Stimulated activated CD8-positive, alpha-beta memory T cell treated with anti-CD3 and anti-CD28 coated beads, Interleukin-15, amount 100 ng/mL, for 48 hours (primary cell): ENCODE measurements at places on chromosomes 5 and 9.

DNA sequence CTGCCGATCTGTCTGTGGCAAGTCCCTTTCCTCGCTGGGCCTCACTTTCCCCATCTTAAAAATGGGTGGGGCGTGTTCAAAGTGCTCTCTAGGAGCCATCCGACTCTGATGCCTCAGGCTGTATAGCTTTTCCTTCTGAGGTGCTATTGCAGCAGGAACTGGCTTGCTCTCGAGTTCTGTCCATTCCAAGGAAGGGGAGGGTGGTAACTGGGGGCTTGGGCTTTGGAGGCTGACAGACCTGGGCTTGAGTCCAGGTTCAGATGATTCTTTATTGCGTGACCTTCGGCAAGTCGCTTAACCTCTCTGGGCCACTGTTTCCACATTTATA is 139.5 kb downstream of the RGS3 start:
- no peak for DNase-seq

DNA sequence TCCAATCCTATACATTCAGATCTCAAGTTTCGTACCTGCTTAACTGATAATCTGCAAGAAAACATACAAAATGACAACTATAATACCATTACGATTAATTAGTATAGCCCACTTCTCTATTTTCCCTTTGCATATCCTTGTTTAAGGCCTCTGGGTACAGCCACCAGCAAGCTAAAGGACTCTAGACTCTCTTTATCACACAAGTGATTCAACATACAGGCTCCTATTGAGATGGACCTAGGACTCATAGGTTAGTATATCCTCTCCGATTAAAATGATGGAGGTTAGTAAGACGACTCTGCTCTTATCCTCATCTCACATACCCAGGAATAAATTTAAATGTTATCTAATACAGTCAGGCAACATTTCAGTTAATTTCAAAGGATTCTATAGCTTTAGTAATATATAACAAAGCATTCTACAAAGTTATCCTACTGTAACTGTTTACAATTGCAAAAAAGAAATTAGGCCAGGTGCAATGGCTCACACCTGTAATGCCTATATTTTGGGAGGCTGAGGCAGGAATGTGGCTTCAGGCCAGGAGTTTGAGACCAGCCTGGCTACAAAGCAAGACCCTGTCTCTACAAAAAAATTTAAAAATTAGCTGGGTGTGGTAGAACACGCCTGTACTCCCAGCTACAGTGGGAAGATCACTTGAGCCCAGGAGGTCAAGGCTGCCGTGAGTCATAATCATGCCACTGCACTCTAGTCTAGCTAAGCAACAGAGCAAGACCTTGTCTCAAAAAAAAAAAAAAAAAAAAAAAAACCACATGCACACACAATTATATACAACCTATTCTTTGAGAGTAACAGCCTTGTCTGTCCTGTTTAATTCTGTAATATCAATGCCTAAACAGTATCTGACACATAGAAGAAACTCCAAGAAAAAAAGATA is 15.4 kb downstream of the HAUS6 start:
- DNase-seq: no peak

DNA sequence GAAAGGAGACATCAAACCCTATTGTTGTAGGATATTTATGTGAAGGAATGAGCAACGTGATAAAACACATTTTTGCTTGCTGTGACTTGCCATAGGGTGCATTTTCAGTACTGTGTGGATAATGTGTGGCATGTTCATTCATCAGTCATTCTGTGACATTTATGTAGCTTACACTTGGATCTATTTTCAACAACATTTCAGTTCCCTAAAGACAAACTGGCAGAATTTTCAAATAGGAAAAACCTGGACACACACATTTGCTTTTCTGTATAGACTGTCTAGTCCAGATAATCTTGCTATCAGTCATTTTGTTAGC is 127.7 kb downstream of the TMC1 start:
- no peak for DNase-seq

DNA sequence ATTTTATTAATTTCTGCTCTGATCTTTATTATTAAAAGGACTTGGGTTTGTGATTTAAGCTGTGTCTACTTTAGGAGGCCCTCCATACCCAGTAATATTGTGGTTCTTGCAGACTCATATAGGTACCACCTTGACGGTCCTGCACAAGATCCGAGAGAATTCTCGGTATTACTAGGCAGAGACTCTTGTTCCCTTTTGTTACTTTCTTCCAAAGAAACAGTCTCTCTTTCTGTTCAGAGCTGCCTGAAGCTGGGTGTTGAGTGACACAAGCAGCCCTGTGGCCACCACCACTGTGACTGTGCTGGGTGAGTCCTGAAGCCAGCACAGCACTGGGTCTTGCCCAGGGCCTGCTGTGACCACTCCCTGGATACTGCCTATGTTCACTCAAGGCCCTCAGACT is 666.6 kb downstream of the SEMA5A start:
- no peak for DNase-seq
